Hematopoietic multipotent progenitor cell treated with erythropoietin and hydrocortisone succinate and interleukin-3 and kit ligand, for 15 days (in vitro differentiated cells): ENCODE measurements at places on chromosomes 11 and 22.

GRCh38 chr11:60786811-60787567, 1.9 kb downstream of the MS4A10 start:
- no peak for DNase-seq

DNA sequence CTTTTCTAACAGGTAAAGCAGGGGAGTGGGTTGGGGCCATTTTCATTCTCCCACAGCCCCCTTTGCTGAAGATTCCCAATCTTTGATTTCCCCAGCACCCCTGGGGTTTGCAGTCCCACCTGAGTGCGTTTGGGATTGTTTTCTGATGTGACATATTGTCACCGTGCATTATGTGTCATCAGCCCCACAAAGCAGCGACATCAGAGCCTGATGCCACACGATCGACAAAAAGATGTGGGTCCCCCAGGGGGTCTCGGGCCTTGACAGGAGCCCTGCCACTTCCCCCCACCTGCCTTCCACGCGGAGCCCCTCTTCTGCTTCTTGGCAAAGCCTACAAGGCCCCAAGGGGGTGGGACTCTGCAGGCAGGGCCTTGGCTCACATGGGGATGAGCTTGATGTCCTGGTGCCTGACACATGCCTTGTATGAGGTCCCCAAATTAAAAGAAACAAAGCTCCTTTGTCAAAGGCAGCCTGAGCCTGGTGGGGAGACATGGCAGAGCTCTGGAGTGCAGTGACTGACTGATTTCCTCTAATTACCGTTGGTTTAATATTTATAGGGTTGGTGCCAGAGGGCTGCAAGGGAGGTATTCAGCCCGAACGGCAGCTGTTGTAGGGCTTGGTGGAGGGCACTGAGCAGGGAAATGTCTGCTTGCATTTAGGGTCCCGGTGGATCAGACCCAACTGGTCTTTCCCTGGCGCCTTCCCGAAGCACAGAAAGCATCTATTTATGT, 149.2 kb downstream of the MIAT start:
- no peak for DNase-seq

DNA sequence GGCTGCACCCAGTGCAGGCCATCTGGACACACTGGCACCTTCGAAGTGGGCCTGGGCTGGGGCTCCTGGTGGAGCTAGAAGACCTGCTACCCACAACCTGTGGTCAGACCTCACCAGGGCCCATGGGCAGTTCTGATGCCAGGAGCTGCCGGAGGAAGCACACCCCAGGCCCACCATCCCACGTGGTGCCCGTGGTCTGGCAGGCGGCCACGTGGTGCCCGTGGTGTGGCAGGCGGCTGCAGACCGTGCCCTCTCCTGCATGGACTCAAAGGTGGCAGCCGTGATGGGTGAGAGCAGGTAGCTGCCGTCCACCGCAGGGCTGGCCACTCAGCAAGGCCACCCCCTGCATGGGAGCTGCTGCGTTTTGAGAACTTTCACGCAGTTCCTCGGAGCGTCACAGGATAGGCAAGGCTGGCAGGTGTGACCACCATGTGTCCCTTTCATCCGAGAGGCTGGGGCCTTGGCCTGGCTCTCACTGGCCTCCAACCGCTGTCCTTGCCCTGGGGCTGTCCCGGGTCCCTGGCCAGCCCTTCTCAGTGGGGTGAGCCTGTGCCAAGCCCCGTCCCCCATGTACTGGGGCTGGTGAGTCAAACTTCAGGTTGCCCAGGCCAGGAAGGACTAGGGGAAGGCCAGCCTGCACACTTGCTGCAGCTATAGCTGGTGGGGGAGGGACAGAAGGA, 3.9 kb upstream of the IL17REL start:
- DNase-seq, result no peak

- peak; percentile 40 for DNase-seq
These were observed at the start of gene TYMP for GRCh38 chr22:50529897-50530579. Gene TYMP (minus strand): TSS chr22:50530012. CDS start chr22:50529709, 303 bp downstream.

DNA sequence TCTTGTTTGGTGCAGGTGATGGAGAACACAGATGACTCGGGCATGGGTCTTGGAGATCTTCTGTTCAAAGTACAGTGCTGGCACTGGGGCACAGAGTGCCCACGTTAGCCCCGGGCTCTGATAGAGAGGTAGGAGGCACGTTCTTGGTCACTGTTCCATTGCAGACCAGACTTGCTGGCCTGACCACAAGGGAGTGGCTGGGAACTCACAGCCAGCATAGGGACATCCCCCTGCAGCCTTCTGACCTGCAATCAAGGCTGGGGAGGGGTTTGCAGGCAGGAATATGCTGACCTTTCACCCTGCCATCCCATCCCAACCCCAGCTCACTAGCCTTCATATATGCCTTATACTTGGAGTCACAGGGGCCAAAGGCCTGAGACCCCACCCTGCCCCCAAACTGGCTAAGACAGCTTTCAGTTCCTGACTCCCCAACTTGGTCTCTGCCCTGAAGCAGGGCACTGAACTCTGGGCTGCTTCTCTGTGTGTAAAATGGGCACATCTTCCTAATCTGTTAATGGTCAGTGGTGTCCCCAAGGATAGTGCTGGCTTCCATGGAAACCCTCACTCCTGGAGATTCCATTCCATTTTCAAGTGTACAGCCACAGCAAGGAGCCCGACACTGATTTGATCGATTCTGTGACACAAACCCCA, 4.6 kb downstream of the MRPL49 start:
- DNase-seq, result no peak
